ENCODE measurements at places on chromosomes 3 and 15.

DNA sequence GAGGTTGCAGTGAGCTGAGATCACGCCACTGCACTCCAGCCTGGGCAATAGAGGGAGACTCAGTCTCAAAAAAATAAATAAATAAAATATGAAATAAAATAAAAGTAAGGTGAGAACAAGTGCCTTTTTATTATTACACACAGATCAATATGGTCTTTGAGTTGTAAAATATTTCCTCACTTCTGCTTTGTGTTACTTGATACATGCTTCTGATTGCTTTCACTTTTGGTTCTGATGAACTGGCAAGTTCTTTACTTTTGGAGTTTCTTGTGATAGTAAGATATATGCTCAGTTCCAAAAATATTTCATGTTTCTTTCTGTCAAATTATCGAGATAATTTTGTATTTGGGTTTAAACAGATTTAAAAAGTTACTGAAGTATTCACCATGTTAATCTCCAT, 16.6 kb upstream of the GYG1 start:
- DNase-seq: no peak

- peak; percentile 23 for DNase-seq
Measured at GRCh38 chr3:56915966-56916586, 114.3 kb upstream of the ARHGEF3 start.

- DNase-seq: no peak
Measured at GRCh38 chr3:127040216-127040615, 57.3 kb downstream of the PLXNA1 start.

DNA sequence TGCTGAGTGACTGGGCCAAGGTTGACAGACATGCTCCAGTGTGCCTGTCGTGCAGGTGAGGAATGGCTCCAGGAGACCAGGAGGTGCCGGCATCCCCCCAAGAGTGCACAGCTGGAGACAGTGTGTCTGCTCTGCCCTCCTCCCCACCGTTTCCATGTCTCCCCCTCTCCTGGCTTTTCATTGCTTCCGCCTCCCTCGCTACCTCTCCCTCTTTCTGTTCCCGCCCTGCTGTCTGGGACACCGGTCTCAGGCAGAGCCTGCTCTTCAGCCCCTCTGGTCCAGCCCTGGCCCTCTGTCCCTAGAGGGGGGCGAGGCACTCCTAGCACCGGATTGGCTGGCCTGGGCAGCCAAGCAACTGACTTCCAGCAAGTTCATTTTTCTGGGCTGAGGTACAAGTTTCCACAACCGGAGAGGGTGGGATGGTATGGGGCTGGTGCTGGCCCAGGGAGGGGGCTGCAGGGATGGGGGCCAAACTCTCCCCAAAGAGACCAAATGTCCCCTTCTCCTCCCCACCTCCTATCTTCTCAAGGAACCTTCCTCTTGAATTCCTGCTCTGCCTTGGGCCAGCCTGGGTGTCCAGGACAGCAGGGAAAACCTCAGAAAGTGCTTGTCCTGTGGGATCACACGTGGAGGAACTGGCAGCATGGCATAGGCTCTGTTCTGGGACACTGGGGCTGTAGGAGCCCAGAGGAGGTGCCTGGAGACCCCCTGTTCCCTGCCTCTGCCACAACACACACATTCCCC, 32.6 kb downstream of the PRKCD start:
- no peak for DNase-seq

DNA sequence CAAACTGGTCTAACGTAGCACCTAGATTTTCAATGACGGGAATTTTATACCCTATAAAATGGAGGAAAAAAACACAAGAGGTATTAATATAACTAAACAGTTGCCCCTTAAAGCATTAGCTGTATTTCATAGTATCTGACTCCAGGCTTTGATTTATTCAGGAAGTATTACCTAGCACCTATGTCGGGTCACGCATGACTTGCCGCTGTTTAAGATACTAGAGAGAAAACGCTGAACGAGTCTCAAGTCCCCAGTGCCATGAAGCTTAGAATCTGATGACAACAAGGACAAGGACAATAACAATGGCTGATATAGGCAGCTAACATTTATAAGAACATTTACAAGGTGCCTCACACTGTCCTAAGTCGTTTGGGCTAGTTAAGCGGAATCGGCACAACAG, 1.9 kb downstream of the SNRPA1 start:
- DNase-seq: no peak

GRCh38 chr3:180403156-180403555, 198.8 kb upstream of the TTC14 start:
- no peak for DNase-seq

DNA sequence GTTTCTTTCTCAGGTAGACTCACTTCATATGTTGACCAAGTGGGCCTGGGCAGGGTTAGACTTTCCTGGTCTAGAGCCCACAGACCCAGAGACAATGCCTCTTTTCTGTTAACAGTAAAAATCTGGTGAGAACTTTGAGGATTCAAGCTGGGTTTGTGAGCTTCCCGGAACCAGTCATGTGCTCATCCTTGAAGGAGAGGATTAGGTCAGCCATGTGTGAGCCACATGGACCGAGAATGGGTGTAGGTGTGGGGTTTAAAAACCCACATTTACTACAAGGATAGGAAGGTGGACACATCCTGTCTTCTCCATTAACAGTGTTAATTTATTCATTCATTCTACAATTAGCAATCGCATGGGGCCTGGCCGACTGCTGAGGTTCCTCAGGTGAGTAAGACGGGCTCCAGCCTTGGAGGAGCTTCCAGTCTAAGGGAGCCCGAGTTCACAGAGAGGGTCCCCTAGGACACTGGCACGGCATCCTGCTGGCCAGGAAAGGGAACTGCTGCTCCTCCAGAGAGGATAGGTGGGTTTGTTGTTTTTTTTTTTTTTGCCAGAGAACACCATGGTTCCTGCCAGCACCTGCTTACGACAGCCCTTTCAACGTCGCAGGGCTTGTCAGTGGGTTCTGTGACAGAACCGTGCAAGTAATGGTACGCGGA, 69.0 kb downstream of the SQOR start:
- DNase-seq: no peak

GRCh38 chr3:64082411-64082810, 59.1 kb upstream of the PSMD6 start:
- no peak for DNase-seq

DNA sequence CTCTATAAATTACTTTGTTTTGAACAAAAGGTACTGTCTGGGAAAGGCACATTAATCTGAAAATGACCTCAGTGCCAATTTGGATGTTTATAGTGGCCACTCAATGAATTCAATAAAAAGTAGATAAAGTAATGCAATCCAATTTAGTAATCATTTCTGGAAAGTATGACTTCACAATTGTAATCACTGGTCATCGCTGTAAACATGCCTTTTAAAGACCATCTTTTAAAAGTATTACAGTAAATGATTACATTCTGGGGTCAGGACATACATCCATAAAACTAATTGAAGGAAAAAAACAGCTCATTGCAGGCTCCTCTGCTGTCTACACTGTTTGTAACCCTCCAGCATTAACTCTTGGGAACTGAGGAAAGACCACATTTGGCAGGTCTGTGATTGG, 43.2 kb downstream of the HRH1 start:
- DNase-seq: no peak

GRCh38 chr15:85935182-85935581, 140.5 kb upstream of the KLHL25 start:
- DNase-seq: no peak

DNA sequence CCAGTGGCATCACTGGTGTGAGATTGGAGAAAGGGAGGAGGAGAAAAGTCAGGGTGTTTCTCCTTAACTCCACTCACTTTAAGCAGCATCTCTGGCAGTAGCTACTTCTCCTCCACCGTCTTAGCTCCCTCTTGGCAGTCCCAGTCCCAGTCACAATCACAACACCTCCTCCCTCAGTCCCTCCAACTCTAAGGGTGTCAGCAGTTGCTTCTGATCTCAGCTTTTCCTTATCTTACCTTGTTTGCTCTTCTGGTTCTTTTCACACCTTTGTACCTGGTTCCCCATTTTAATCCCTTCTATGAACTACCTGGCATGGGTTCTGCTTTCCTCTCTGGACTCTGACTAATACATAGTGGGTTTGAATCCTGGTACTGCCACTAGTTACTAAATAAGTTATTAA, 188.3 kb upstream of the CTDSPL start:
- no peak for DNase-seq

- DNase-seq: no peak
Measured at GRCh38 chr3:3740061-3740460, 59.2 kb upstream of the LRRN1 start.

DNA sequence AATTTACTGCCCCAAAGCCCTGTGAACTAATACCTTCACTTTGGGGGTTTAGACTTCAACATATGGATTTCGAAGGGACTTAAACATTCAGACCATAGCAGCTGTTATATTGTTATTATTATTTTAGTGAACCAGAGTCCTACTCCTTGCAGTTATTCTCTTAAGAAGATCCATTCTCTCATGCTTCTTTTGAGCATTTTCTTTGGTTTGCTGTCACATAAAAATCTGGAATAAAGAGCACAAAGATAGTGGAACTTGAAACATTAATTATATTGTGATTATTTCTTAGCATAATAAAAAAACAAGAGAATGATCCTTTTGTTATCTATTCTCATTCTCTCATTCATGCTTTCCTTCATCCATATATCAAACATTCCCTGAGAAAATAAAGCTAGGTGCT, 166.4 kb upstream of the GBE1 start:
- DNase-seq: no peak

- DNase-seq: no peak
Measured at GRCh38 chr15:48680841-48681240, 35.3 kb upstream of the FBN1 start.

DNA sequence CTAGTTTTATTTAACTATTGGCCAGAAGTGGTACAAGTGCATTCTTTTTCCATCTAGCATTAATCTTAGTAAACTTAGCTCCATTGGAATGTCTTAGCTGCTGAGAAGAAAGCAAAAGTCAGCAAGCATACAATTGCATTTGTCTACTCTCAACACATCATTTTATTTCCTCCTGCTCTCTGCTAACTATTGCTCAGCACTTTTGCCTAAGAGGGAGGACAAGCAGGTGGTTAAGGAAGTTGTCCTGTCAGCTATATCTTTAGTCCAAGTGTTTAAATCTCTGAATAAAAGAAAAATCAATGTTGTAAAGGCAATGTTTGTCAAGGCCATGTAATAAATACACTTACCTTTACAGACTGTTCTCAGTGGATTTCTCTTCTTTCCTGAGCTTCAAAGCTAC, 51.0 kb downstream of the FHIT start:
- no peak for DNase-seq

DNA sequence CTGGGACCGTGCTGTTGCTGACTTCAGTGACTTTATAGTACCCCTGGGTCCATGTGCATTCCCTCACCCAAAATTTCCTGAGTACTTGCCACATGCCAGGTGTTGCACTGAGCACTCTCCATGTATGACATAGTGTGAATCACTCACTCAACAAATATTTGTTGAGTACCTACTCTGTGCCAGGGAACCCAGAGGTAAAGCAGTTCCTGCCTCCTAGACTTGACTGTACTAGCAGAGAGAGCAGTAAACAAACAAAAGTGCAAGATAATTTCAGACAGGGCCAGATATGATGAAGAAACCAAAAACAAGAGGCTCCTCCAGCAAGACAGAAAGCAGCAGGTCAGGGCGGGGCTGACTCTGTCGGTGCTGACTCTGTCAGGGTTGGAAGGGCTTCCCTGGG, 12.2 kb downstream of the TGM4 start:
- DNase-seq: no peak

DNA sequence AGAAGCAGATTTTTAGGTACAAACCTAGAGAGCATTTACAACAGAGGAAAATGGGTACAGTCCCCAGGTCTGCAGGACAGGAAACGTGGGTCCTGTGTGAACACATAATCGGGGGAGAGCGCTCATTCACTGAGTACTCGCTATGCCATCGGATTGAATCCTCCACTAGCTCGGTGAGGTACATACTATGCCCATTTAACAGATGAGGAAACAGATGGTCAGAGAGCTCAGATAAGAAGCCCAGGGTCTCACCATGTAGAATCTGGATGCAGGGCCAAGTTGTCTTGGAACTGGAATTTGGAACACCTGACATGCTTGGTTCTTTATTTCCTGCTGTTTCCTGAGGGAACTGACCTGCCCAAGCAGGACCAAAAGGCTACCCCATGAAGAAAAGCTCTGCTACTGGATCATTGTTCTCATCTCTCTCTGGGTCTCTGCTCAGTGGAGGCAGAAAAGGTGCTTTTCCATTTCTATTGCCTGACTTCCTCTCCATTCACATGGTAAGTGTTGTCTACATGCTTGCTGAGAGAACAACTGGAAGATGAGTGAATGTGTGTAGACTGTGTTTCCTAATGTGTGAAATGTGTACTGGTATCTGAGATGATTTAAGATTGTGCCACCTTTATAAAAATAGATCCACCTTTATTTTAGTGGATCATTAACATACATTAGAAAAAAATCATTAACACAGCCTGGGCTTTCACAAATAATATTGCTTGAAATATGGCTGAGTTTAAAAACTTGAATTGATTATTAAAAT, 89.1 kb downstream of the TGFBR2 start:
- no peak for DNase-seq

DNA sequence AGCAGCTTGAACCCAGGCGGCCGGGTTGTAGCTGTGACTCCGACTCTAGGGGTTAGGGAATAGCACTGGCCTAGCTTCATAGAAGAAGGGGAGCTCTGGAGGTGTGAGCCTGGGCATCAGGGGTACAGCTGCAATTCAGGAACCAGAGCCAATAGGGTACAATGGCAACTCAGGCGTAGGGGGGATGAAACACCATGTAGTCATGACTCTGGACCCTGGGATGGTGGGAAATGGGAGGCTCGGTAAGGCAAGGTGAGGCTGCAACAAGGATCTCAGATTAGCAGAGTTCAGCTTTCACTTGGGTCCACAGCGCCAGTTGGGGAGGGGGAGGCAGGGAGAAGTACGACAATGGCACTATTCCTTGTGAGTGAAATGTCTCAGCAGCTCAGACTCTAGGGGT, 210.2 kb upstream of the LYSMD4 start:
- DNase-seq: no peak

DNA sequence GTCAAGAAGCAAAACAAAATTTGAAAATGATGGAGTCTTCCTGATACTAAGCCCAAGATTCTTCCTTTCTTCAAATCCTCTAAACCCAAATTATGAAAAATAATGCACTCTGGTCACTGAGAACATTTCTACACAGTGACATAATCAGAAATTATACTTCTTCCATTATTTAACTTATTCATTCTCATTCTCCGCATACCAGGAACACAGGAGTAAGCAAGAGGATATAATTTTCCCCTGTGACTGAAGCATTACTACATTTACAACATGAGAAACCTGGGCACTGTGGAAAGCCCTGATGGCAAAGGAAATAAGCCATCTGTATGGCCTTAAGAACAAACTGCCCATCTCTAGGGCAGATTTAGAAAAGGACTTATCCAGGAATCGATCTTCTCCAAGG, 47.0 kb downstream of the EXD1 start:
- DNase-seq: no peak

- DNase-seq: no peak
Measured at GRCh38 chr15:78418686-78419085, 19.3 kb upstream of the IREB2 start.

GRCh38 chr15:80175436-80175835, 22.6 kb downstream of the FAH start:
- DNase-seq: no peak

GRCh38 chr3:49421890-49422378, 339 bp downstream of the AMT start:
- DNase-seq: no peak

- DNase-seq: no peak
Measured at GRCh38 chr15:53588773-53589172, 170.7 kb downstream of the WDR72 start.
